GDM1 (cell line): ENCODE measurements at places on chromosomes 3 and 15.

GRCh38 chr3:101017017-101017416 is 23.8 kb upstream of the ABI3BP start:
- DNase-seq, result no peak

GRCh38 chr3:150409512-150410310 is 1.6 kb downstream of the TSC22D2 start:
- peak; percentile 55 for DNase-seq

- no peak for DNase-seq
Measured at GRCh38 chr15:89828281-89829145, 13.9 kb upstream of the ANPEP start.

GRCh38 chr3:170117134-170117533 is 64.4 kb downstream of the PHC3 start:
- no peak for DNase-seq

DNA sequence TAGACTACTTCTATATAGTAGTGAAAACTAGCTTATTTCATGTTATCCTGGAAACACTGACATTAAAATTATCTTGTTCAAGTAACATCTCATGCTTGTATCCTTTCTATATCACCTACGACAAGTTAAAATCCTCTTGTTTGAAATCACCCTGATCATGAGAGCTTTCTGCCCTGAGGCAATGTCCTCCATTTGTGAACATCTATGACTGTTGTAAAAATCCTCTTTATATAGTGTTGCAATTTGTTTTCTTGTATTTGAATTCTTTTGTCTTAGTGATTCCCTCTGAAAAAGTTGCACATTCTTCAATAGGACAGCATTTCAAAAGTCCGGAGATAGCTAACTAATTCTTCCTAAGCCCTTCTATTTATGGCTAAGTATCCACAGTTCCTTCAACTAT is 480.3 kb downstream of the NSUN3 start:
- DNase-seq, result no peak

DNA sequence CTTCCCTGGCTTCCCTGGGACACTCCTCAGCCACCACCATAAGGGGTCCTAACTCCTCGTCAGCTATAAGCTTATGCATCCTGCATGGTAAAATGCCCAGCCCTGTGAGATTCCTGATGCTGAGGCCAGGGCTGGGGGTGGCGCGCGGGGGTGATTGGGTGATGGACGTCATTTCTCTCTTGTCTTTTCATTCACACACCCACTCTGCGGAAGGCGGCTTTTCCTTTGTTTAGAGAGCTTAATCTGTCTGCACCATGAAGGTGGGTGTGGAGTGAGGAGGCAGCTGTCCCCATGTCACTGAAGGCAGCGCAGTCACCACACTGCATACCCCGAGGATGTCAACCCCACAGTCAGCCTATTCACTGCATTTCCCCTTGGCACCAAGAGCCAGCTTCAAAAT is 110.0 kb upstream of the NSMCE3 start:
- DNase-seq, result no peak
